ENCODE measurements at places on chromosomes 12 and 14.

DNA sequence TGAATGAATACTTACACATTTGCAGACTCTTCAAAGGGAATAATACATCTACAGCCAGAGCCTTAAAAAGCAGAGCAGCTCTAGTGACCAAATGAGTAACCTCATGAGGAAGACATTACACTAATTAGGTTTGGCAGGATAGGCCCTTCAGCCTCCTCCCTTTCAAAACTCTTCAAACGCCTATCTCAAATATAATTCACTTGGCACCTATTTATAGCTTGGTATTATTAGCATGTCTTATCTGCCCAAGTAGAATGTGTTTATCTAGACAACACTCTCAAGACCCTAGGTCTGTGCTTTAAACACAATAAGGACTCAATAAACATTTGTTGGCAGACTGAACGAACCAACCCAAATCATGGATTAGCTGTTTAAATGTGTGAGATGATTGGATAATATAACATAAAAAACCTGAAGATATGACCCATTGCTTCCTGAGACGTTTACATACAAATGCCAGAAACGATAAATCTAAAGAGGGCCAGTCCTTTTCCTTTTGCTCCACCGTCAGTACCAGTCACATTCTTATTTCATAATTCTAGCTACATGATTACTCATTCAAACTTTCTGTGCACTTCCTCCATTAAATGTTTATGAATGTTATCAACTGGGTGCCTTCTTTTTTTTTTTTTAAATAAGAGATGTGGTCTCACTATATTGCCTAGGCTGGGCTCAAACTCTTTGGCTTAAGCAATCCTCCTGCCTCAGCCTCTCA, 123.3 kb downstream of the CEP83 start:
- DNase-seq: no peak

- no peak for DNase-seq
These were observed 532.5 kb downstream of the VRK1 start for GRCh38 chr14:97329701-97330100.

GRCh38 chr14:56092763-56093162, 25.4 kb upstream of the PELI2 start:
- no peak for DNase-seq

- no peak for DNase-seq
These were observed 14.1 kb downstream of the RAB35 start for GRCh38 chr12:120102189-120103043.

- no peak for DNase-seq
These were observed 239.8 kb downstream of the KTN1 start for GRCh38 chr14:55819610-55820304.

DNA sequence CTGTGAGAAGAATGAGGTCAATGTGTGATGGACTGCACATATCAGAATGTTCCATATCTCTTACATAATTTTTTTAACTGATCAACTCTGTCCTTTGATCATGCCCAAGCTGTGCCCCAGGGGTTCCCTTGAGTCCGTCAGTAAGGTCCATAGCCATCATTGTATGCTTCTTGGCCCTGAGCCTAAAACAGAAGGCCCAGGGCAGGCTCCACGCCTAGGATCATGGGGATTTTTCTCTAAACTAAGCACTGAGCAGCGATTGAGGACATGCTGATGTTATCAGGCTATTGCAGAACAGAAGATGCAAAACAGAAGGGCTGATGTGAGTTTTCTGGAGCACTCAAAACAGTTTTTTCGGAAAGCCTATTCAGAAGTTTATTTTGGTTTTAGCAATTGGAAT, 20.9 kb downstream of the RNASE9 start:
- no peak for DNase-seq

- no peak for DNase-seq
These were observed 32.1 kb downstream of the PRKAB1 start for GRCh38 chr12:119700078-119700477.

GRCh38 chr12:119869720-119870119, 7.4 kb downstream of the CIT start:
- no peak for DNase-seq

DNA sequence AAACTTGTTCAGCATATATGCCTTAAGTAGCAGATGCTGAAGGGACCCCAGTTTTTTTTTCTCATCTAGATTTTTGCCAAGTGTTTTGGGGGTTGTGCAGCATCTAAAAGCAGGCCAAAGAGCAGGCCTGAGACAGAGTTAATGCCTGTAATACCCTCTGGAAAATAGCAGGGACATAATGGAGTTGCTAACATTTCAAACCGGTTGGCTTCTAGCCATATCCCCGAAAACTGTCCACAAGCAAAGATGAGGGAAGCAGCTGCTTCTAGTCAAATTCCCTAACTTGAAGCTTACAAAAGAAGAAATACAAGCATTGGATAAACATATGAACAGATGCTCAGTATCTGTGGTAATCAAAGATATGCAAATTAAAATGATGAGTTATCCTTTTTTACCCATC, 52.1 kb upstream of the AEBP2 start:
- DNase-seq: no peak

- no peak for DNase-seq
These were observed 37.4 kb downstream of the DAD1 start for GRCh38 chr14:22551605-22551997.

- DNase-seq: no peak
These were observed 15.2 kb upstream of the CDK2AP1 start for GRCh38 chr12:123286652-123287373.

- no peak for DNase-seq
These were observed 33.9 kb upstream of the VASH1 start for GRCh38 chr14:76727384-76727783.

GRCh38 chr12:108629824-108630476, 3.7 kb downstream of the SELPLG start:
- peak; percentile 73 for DNase-seq

- no peak for DNase-seq
These were observed 25.4 kb downstream of the CDC42BPB start for GRCh38 chr14:103031956-103032355.

DNA sequence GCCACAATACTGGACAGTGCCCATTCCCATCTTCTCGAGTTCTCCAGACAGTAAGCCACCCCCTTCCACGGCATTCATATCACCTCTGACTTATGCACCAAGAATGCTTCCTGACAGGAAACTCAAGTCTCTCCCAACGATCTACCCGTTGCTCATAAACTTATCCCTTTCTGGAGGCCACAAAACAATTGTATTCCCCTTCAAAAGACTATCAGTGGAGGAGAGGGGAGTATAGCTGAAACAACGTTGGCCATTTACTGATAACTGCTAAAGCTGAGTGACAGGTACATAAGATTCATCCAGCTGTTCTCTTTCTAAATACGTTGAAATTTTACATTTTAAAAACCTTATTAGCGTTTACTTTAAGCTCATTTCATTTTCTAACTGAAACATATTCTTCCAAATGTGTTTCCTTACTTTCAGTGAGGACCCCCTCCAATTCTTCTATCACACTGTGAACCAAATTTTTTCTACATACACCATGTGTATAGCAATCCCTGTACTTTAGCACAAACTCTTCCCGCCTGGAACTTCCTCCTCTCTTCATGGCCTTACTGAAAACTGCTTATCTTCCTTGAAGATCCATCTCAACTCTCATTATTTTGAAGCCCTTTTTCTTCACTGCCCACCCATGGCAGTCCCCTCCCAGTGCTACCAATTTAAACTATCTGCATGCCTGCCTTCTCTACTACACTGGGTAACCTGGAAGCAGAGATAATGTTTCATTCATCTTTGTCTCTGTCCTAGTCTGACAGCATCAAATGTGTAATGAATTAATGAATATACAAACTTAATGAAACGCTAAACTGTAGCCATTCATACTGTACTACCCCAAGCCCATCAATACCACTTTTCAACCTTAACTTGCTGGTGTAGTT, 28.8 kb downstream of the ATXN2 start:
- DNase-seq: no peak

GRCh38 chr14:22545842-22546721, 42.9 kb downstream of the DAD1 start:
- no peak for DNase-seq

DNA sequence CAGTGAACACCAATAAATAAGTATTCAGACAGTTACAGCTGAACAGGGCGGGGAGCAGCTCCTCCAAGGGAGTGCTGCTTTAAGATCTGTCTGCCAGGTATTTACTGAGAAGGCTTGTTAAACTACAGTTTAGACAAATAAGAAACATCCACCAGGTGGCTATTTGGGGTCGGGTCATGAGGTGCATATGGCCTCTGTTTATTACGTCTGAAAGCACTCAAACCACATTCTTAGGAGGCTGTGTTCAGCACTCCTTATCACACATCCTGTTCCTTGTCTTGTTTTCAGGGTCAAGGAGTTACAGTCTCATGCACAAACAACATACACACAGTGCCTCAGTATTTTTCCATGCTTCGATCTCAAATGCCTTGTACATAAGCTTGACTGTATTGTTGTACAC, 78.8 kb downstream of the KCNMB4 start:
- DNase-seq: no peak

- no peak for DNase-seq
These were observed 30.1 kb downstream of the IFT43 start for GRCh38 chr14:76015668-76016067.

DNA sequence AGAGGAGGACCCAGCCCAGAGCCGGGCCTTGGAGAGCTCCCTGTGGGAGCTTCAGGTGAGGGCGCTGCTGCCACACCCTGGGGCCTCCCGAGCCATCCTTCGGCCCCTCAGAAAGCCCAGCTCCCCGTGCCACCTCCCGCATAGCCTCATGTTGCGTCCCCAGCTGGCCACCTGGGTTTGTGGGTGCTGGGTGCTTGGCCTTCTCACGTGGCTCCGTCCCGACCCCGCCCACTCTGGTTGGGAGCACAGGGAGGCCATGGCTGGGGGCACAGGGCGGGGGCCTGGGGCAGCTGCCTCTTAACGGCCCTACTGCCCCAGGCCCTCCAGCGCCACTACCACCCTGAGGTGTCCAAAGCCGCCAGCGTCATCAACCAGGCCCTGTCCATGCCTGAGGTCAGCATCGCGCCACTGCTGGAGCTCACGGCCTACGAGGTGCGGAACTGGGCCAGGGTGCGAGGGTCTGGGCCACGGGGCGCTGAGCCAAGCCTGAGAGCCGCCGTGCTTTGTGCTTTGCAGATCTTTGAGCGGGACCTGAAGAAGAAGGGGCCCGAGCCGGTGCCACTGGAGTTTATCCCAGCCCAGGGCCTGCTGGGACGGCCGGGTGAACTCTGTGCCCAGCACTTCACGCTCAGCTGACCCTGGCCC, 7.6 kb downstream of the NOC4L start:
- no peak for DNase-seq

GRCh38 chr12:32902287-32902997, 5.9 kb upstream of the PKP2 start:
- no peak for DNase-seq

DNA sequence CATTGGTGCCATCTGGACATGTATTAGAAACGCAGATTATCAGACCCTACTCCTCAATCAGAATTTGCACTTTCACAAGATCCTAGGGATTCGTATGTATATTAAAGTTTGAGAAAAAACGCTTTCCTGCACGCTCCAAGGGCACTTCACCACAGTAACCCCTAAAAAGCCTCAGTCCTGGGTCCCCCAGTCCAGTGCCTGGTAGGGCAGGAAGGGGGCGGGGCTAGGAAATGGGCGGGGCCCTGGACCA, 369 bp downstream of the DEPDC4 start:
- peak; percentile 93 for DNase-seq

DNA sequence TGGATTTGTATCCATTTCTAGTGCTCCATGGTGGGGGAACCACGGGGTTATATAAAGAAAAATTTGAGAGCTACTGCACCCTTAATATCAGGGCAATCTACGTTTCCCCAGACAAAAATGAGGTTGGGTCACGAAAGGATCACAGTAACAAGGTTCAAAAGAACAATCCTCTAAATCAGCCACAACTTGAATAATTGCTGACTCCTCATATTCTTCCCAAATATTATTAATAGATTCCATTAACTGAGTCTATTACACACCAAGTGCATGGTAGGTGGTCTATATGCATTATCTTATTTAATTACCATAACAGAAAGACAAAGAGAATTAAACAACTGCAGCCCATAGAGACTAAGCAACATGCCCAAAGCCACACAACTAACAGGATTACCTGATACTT, 438.2 kb downstream of the ETNK1 start:
- no peak for DNase-seq

DNA sequence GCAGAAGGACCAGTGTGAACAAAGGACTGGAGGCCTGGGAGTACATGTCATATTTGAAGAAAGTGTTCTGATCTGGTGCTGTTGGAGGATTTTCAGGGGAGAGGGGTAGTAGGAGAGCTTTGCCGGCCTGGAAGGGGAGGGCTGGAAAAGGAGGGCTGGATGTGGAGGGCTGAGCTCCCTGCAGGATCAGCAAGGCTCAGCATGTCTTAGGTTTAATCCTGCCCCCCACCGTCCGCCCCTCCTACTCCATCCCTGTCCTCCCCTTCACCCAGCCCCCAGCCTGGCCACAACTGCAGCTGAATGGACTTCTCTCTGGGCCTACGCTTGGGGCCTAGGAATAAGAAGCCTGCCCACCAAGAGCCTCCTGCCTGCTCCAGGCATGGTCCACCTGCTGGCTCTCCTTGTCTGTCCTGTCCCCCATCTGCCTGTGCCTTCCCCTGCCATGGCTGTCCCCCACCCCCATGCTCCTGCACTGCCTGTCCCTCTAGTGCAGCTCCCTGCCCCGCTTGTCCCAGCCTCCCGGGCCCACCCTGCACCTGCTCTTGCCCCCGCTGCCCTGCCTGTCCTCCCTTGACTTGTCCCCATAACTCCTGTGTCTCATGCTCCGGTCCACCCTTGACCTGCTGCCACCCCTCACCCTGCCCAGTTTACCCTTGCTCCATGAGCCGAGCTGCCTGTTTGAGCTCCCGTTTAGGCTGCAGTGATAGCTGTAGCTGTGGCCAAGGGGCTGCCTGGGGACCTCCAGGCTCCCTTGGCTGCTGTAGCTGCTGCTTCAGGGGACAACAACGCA, 9.8 kb upstream of the RARG start:
- DNase-seq: no peak

DNA sequence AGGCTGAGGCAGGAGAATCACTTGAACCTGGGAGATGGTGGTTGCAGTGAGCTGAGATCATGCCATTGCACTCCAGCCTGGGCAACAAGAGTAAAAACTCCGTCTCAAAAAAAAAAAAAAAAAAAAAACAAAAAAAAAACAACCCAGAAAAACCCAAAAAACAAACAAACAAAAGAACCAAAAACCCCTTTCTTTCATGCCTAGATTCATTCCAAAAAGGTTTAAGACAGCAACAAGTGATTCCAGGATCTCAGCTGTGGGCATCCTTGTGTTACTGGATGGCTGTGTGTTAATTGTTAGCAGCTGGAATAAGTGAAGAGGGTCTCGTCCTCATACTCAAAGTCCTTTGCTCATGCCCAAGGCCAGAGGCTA, 9.4 kb downstream of the GPRC5A start:
- no peak for DNase-seq

DNA sequence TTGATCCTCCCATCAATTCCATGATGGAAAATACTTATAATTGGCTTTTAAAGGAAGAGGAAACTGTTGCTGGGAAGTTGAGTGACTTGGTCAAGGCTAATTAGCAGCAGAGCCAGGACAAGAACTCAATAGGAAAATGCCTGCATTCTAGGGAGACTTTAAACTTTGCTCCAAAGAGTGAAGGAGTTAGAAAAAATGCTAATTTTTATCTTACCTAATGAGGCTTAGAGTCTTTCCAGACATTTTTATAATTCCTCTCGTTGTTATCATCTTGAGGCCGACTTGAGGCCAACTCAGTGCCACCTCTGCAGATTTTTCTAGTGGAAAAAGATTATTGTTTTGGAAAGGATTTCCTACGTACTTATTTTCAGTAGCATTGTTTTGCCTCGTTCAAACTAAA, 344.6 kb downstream of the ETNK1 start:
- DNase-seq: no peak

Measured in activated naive CD4-positive, alpha-beta T cell treated with anti-CD3 and anti-CD28 coated beads, Interleukin-2, amount 50 U/mL, for 72 hours (primary cell).